ENCODE measurements at places on chromosomes 16 and 17.

DNA sequence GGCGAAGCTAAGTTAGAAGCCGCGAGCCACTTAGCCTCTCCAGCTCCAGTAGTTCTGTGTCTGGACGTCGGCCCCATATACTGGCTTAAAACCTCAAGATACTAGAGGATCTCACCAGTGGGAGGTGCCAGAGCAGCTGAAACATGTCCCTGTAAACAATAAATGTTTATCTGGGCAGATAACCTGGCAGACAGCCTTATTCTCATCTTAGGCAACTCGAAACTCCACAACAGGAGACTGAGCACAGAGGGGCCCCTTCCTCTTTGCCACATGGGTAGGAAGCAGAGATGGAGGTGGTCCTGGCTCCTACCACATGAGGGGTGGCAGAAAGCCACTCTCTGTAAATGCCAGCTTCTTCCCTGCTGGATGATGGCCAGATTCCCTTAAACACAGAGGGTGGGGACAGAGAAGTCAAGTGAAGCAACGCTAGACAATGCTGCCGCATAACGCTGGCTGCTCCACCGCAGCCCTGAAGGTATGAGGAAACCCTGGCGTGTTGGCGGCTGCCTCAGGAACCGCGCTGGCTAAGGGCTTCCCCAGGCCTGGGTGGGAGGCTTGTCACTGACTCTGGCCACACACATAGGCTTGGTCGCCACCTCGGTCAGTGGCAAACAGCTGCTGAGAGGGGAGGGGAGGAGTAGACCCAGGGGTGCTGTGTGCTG lies 67.9 kb downstream of the HIC1 start:
- no peak for DNase-seq

DNA sequence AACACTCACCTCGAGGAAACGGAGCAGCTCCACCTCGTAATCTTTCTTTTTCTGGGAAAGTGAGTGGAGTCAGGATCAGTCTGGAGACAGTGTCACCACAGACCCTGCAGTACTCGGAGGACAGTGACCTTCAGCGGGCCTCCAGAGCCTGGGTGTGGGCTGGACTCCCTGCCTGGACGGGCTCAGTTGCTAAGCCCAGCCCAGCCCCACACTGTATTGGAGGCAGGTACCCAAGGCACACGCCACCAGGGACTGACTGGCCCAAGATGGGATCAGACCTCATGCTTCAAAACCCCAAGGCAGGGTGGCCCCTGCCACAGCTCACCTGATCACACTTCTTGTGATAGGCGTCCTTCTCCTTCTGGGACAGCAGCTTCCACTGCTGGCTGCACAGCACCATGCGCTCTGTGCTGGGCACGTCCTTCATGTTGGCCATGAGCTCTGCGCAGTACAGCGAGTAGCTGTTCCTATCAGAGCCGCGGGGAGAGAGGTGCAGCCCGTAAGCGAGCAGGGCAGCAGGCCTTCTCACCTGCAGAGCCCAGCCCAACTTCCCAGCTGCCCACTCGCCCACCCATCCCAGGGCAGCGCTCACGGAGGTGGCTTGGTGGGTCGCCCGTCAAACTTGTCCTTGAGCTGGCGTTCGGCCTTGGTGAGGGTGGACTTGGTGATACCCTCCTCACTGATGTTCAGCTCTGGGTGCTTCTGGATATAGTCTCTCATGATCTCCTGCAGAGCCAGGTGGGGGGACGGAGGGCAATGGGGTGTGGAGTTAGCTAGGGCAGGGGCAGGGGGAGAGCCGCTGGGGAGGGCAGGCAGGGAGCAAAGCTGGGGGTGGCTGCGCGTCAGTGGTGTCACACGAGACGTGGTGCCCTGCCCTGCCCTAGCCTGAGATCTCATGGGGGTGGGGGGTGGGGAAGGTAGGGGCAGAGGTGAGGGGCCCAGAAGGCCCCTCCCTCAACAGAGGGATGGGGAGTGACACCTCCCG lies 7.9 kb downstream of the UBTF start:
- DNase-seq: no peak

DNA sequence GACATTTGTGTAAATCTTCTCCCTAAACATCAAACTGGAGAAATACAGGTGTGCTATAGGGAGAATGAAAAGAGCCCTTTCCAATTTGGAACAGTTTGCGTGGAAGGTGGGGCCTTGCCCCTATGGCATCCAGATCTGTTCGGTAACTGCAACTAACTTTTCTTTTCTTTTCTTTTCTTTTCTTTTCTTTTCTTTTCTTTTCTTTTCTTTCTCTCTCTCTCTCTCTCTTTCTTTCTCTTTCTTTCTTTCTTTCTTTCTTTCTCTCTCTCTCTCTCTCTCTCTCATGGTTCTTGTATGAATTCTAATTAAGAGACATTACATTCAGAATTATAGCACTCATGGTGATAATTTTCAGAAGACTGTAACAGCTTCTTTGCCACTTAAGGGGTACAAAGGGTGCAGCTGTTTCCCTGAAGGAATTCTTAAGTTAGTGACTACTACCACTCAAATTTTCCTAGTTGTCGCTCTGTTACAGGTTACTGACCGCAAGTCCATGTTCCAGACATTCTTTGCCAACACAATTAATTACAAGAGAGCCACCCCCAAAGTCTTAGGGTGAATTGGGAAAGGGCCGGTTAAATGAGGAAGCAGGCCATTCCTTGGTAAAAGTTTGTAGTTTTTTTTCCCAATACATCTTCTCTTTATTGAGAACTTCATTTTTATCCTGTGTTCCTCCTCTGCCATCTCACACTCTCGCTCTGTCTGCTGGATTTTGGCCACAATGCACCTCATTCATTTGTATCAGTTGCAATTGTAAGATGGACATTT lies 69.8 kb downstream of the KSR1 start:
- no peak for DNase-seq

- no peak for DNase-seq
Measured at GRCh38 chr16:75532791-75533190, 3.1 kb downstream of the CHST5 start.

DNA sequence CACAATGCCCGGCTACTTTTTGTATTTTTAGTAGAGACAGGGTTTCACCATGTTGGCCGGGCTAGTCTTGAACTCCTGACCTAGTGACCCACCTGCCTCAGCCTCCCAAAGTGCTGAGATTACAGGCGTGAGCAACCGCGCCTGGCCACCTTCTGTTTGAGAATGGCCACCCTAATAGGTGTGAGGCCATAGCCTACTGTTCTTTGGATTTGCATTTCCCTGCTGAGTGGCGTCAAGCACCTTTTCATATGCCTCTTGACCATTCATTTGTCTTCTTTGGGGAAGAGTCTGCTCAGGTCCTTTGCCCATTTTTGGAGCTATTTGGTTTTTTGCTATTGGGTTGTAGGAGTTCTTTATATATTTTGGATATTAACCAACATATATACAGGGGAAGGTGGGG lies 276.7 kb downstream of the PARN start:
- DNase-seq: no peak

- DNase-seq: no peak
Measured at GRCh38 chr16:50731130-50731988, 10.5 kb upstream of the CYLD start.

GRCh38 chr17:50127697-50128361 lies 2.1 kb downstream of the SAMD14 start:
- DNase-seq: no peak

GRCh38 chr17:65466547-65466946 lies 94.9 kb downstream of the AXIN2 start:
- DNase-seq: no peak

DNA sequence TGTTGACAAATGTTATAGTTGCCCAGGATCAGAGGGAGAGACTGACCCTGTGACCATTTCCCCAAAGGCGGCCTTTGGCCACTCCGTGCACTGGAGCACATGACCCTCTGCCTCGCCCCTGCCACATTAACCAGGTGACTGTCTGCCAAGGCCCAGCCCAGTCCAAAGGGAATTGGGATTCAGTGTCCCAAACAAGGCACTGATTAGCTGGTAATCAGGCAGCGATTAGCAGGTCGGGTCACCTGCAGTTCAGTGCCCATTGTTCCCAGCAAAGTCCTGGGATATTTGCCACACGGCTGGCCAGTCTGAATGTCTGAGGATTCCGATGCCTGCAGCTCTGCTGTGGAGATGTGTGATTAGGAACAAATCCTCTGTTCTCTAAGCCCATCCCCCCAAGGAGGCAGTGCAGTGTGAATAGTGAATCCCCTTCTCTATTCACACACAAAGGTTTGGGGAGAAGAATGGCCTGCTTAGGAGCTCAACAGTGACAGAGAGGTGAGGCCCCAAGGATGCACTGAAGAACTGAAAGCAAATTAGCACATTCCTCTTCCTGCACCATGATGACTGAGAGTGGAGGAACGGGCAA lies 123.1 kb upstream of the MAF start:
- DNase-seq: peak; percentile 48

- no peak for DNase-seq
Measured at GRCh38 chr17:67025216-67025792, 19.1 kb upstream of the CACNG1 start.

DNA sequence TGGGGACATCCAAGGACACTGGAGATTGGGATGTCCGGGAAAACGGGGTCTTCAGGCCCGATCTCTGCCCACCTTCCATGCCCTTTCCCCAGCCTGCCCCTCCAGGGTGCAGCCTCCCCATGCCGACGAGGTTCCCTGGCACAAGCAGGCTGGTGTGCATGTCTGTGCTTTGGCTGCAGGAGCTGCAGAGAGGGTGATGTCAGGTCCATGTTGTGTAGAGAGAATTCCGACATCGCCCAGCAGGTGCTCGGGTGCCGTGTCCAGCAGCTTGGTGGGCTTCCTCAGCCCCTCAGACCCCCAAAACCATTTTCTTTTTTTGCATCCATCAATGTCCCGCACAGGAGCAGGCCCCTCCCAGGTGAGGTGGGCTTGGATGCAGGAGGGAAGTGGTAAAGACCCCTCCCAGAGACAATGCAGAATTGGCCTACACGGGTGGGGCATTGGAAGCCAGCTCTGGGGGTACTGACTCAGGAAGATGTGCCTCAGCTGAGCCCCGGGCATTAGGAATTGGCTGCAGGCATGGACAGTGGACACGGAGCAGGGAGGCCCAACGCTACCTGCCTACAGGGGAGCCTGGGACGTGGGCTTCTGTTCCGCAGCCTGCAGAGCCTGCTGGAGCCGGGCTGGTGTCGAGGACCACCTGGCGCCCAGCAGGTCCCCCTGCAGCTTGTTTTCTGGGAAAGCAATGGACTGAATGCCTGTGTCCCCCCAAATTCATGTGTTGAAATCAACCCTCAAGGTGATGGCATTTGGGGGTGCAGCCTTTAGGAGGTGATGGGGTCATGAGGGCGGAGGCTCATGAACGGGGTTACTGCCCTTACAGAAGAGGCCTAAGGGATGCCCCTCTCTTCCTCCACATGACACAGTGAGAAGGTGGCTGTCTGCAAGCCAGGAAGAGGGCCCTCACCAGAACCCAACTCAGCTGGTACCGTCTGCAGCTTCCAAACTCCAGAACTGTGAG lies 97.5 kb downstream of the METRNL start:
- no peak for DNase-seq

DNA sequence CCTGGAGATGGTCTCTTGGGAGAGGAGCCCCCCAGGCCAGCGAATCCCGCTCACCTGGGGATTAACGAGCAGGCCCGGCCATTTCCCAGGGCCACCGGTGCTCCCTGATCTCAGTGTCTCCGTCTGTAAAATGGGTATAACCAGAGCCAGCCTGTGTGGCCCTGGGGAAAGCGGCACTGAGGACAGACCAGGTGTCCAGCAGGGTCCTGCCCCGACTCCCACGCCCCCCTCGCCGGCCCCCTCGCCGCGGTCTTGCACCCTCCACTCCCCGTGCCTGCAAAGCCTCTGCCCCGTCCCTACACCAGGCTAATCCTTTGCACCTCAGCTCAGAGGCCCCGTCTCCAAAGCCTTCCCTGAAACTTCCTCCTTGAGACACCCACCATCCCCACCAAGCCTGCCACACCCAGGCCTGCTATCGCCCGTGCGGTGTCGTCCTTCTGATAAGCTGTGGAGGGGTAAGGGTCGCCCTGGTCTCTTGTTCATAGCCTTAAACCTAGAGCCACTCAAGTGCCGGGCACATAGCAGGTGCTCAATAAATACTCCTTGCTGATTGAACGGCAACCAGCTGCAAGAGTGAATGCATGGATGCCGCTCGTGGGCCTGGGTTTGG lies 259.1 kb downstream of the C16orf95 start:
- DNase-seq: no peak

DNA sequence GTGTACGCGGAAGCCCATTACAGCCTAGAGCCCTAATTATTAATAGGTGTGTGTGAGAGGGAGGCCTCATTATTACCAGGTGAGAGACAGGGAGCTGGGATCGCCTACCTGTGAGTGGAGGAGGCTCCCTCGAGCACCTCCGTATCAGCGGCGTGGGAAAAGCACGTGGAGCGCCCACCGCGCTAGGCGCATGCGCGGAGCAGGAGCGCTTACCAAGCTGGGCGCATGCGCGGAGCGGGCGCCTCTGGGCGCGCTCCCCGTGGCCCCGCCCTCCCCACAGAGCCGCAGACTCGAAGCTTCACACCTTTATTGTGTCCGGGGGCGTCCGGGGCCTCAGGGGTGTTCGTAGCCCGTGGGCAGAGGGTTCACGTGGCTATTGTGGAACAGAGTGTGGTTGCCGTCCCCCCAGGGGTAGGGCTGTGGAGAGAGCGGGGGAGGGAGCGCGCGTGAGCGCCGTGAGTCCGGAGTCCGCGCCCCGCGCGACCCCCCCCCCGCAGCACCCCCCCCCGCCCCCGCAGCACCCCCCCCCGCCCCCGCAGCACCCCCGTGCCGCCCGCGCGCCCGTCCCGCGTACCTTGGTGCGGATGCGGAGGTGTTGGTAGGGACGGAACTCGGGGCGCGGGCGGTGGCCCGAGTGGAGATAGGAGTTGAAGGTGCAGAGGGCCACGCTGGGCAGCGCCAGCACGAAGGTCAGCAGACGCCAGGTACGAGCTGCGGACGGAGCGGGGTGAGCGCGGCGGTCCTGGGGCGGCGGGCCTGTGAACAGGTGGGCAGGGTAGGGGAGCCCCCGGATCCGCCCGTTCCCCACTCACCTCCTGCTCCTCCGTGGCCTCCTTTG lies 500 bp downstream of the COX6A2 start:
- no peak for DNase-seq

DNA sequence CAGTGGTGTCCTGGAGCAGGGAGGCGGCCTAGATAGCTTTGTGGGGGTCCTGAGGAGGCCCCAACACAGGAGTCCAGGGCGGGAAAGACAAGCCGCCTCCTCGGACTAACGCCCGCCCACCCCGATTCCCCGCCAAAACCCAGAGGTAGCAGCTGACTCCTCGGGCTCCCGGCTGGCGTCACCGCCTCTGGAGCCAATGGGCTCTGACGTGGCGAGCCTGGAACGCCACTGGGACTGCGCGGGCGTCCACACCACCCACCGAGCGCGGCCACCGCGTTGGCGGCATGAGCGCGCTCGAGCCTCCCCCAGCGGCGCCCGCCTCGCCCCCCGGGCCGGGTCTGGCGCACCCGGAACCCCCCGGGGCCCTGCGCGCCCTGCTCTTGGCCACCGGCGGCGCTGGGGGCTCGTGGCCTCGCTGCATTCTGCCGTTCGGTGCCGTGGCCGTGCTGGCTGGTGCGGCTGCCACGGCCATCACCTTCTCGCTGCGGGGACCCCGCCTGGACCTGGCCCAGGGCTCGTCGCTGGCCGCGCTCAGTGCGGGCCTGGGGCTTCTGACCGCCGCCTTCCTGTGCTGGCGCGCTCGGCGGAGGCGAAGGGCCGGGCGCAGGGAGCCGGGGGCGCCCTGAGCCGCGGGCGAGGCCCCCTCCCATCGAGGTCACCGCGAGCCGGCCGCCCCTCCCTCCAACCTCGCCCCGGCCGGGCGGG lies 3.4 kb upstream of the NTN3 start:
- no peak for DNase-seq

- DNase-seq: peak; percentile 47
Measured at GRCh38 chr16:88922114-88922825, 54.7 kb downstream of the CBFA2T3 start.

GRCh38 chr16:87581857-87582215 lies 20.5 kb upstream of the JPH3 start:
- peak; percentile 46 for DNase-seq

GRCh38 chr17:2985318-2985717 lies 78.1 kb downstream of the OR1D5 start:
- no peak for DNase-seq
